Upper lobe of left lung (tissue), 6 donors: ENCODE measurements at places on chromosomes 7 and 10.
A peak's percentile ranks its signal among the peaks of the same experiment; 100 is the strongest.

- DNase-seq = no peak
These were observed 111.0 kb downstream of the HTR7 start for GRCh38 chr10:90746829-90747228.

GRCh38 chr7:145016068-145016467 lies 180.2 kb upstream of the TPK1 start:
- DNase-seq = no peak

DNA sequence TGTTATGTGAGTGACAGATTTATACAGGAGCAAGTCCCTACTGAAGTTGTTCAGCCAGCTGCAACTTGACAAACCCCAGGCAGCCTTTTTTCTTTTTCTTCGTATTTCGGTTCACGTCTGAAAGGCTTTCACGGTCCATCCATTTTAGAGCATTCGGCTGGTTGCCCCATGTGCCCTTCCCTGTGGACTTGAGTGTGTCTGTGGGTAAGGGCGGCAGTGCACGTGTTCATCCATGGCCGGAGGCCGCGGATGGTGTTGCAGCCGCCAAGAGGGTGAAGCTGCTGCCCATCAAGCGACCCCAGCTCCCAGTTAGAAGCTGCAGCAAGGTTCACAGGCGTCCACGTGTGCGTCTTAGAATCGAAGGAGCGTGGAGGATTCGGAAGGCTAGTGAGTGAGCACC lies 35.9 kb downstream of the PPP2R2D start:
- no peak for DNase-seq

DNA sequence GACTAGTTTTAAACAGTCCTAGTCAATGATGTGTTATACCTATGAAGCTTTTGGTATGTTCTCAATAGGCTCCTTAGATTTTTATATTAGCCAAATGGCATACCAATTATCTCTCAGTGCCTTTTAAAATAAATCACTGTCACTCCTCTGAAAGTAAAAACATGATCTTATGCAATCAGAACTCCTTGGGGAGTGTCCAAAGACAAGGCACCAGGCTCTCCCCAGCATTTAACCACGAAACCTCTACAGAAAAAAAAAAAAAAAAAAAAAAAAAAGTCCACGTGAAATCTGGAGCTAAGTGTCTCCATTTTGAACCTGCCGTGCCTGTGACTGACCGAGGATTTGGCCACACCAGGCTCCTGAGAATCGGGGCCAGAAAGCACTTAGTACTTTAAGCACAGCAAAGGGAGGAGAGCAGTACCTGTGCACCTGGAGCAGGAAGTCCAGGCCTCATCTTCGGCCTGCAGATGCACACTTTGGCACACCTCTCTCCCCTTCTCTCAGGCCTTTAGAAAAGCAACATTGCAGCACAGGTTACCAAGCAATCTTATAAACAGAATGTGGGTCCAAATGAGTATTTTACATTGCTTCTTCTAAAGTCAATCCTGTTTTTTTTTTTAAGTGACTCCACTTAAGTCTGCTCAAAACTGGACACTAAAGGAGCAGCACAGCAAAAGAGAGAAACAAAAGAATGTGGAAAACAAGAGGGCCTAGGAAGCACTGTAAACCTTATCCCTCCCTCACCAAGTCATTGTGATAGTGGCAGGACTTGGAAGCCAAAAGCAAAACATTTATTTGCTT lies 1.5 kb downstream of the FAM13C start:
- DNase-seq = no peak

DNA sequence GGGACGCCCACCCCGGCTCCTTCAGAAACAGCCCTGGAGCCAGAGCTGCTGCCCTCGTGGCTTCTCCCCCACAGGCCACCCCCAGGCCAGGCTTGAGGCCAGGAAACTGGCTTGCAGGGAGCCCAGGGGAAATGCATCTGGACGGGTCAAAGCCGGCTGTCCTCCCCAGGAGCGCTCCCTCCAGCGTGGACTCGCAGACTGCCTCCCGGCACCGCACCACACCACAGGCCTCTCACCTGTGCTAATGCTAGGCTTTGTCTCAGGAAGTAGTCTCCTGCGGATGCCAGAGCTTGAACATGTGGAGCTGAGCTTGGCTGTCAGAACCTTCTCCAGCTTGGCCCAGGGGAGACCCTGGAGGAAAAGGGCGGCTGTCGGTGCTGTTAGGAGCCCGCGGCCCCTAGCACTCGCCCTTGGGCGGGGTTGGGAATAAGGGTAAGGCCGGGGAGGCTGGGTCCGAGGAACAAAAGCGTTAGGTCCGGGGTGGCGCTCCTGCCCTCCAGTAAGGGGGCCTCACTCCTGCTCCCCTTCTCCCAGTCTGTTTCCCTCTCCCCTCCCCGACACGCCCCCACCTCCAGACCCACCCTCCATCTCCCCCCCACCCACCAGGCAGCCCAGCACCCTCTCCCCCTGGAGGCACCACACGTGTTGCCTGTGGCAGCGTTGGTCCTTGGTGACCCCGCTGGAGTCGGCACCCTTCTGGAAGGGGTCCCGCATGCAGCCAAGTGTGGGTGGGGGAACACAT lies 21.6 kb upstream of the DRGX start:
- DNase-seq = no peak

GRCh38 chr10:109993551-109994330 lies 14.0 kb upstream of the ADD3 start:
- no peak for DNase-seq

DNA sequence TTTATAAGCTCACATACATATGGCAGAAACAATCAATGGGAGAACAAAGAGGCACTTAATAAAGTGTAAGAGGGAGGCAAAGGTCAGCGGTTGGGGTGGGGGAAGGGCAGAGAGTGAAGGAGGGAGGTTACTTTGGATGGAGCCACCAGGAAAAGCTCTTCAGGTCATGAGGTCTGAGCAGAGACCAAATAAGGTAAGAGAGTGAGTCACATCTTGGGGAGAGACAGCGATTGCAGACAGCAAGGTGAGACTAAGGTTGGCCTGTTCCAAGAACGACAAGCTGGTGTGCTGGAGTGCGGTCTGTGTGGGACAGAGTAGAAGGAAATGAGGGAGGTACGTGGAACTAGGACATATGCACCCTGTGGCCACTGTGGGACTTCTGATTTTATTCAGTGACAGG lies 74.3 kb upstream of the TOMM7 start:
- DNase-seq = no peak

DNA sequence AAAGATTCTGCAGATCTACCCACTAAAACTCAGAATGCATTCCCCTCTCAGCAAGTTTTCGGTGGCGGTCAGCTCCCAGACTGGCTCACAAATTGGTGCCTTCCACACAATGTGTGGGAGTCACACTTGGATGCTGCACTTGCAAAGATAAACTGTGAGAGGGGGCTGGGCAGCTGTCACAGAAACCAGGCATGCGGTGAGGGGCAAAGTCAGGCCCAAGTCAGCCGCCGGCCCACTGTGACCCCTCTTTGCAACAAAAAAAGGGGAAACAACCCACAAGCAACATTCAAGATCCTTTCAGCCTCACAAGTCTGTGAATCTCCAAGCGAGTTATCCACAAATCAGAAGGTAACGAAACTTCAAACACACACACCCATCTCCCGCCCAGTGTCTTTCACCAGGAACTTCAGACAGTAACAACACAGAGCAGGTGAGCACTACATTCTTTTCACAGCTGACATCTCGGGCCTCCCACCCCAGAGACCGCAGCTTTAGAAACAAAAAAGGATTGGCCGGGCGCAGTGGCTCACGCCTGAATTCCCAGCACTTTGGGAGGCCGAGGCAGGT lies 32.0 kb downstream of the SNX8 start:
- DNase-seq = no peak

DNA sequence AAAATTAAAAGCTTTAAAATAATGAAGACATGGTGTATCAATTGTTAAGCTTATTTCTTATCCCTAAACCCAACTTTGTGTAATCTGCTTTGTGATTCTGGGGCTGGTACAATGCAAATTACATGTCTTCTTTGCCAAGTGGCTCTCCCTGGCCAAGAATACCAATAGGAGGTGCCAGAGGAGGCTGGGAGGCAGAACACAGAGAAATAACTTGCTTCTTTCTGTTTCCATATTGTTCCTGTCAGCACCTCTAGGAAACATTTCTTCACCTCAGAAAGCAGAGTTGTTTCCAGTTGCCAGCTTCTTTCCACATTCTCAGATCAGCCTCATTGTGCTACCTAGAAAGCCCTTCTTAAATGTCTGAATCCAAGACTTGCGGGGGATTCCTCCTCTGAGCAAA lies 174.4 kb downstream of the MDFIC start:
- no peak for DNase-seq

GRCh38 chr10:33418301-33418700 lies 83.8 kb upstream of the NRP1 start:
- DNase-seq = no peak

GRCh38 chr7:157211690-157212089 lies 73.0 kb downstream of the UBE3C start:
- no peak for DNase-seq

- no peak for DNase-seq
These were observed 103.3 kb downstream of the CLEC2L start for GRCh38 chr7:139626817-139627216.

GRCh38 chr10:86965986-86966654 lies 2.2 kb upstream of the ADIRF start:
- DNase-seq = peak; percentile 14

- DNase-seq = no peak
These were observed 61.7 kb downstream of the SEMA3D start for GRCh38 chr7:85125176-85125575.

DNA sequence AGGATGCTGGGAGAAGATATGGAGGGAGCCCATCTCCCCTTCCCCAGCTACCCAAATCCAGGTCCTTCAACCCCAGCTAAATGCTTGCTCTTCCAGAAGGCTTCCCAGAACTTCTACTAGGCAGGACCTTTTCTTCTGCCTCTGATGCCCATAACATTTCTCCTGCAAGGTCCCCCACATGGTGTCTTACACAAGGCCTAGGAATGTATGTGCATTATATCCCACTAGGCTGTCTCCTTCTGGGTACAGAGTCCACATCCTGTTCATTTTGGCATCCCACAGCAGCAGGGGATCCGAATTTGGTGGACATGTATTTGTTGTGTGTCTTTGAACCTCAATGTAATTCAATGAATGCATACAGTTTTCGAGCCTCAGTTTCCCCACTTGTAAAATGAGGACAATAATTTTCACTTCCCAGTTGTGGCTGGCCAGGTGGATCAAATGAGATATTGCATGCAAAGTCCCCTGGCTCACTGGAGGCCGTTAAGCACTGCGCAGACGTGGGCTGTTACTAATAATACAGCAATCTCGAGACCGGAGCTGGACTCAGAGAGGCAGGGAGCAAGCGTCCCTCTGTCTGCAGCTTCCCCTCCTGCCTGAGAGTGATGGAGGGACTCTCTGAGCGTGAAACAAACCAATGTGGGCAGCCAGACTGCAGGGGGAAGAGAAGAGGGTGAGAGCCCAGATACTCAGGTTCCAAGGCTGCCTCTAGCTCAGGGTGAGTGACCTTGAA lies 18.6 kb upstream of the YWHAG start:
- DNase-seq = no peak

DNA sequence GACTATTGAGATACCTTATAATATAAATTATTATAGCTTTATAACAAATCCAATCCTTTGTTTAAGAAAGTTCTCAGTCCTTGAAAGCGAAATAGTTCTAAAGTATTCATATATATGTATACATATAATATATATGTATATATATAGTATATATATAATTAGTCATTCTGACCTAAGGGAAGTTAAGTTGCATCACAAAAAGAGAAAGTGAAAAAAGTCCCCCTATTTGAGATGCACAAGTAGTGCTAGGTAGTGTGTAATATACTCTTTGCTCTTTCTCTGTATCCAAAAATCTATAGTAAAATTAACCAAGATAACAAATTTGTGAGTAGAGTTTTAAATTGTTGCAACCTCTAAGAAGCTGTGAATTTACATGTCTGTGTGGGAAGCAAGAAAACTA lies 13.3 kb upstream of the IFIT1B start:
- DNase-seq = no peak

GRCh38 chr10:48207853-48208252 lies 66.6 kb downstream of the FRMPD2 start:
- no peak for DNase-seq

- DNase-seq = peak; percentile 91
These were observed 212.0 kb upstream of the TBX20 start for GRCh38 chr7:35465791-35466336.
